Activated CD4-positive, CD25-positive, alpha-beta regulatory T cell treated with anti-CD3 and anti-CD28 coated beads, Interleukin-2, amount 50 U/mL, for 16 hours (primary cell): ENCODE measurements at places on chromosomes 3 and 15.

- DNase-seq, result no peak
These were observed 742 bp downstream of the TNK2 start for GRCh38 chr3:195907684-195907933.

GRCh38 chr3:133966954-133967353 is 62.8 kb downstream of the SLCO2A1 start:
- DNase-seq, result no peak

DNA sequence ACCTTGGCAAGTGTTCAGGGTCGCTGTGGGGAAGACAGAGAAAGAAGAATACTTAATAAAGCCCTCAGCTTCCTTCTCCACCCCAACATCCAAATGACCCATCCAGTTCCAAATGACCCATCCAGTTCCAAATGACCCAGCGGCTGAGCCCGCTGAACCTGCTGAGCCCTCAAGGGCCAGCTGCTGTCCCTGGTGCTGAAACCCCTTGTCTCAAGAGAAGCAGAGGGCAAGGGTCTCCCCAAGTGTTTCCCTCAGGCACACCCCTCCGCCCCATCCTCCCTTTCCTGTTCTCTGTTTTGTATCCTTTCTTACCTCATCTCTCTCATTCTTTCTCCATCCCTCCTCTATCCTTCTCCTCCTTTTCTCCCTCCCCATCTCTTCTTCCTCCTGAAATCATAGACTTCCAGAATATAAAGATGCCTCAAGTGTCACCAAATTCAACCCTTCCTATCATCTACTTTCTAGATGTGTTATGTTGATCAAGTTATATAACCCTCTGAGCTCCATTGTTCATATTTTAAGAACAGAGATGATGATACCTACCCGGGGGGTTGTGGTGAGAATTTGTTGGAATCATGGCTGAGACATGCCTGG is 29.0 kb downstream of the CCDC33 start:
- no peak for DNase-seq

- no peak for DNase-seq
These were observed 296.6 kb upstream of the LMCD1 start for GRCh38 chr3:8204853-8205650.

DNA sequence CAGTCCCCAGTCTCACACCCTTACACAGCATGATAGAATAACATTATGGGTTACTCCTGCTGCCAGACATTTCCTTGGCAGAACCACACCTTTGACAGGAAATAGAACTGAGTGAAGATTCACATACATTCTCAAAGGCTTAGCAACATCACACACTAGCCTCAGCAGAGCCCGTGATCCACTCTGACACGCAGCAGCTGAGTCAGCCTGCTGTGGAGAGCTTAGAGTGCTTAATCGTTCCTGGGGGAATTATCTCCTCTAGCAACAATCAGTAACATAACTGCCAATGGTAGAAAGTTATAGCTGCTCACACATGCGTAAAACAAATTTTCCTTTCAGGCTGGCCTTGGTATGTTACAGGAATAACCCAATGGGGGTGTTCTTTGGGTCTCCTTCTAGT is 382.1 kb downstream of the GAP43 start:
- no peak for DNase-seq

DNA sequence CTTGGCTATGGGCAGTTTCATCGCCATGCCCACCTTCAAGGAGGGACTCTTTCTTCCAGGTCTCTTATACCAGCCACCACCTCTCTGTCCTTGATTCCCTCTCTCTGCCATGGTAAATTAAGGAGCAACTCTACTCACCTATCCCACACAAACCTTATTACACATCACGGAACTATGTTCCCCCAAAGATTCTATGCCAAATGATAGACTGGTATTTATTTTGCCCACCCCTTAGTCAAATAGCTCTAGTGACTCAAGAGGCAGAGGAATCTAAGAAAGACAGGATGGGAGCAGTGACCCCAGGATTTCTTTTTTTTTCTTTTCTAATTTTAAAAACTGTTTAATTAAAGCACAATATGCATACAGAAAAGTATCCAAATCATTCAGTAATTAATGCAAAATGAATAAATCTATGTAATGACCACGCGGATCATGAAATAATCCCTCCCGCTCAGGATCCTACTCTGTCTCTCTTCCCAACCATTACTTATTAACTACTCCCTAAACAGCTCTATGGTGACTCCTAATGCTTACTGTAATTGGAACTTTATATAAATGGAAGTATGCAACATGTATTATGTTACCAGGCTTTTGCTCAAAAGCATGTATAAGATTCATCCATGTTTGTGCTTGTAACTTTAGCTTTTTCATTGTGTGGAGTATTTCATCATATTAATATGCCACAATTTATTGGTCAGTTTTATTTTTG is 410.8 kb upstream of the RASGRP1 start:
- DNase-seq, result no peak

DNA sequence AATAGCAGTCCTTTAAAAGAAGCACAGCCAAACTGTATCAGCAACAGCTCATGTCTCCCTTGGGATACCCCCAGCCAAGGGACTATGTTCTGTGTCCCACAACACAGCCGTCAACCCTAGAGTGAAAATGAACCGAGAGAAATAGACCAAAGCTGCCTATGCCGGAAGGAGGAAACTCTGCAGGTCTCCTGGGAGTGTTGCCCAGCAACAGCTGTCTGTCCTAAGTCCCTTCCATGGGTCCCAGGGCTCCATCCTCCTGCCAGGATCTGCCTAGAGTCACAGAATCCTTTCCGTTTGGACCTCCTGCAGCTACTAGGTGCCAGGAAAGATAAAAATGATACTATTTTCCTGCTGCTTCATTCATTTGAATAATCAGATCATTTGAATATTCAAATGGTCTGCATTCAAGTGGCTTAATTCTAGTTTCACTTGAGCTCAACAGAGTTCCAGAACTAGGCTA is 53.1 kb downstream of the TRANK1 start:
- DNase-seq, result no peak

DNA sequence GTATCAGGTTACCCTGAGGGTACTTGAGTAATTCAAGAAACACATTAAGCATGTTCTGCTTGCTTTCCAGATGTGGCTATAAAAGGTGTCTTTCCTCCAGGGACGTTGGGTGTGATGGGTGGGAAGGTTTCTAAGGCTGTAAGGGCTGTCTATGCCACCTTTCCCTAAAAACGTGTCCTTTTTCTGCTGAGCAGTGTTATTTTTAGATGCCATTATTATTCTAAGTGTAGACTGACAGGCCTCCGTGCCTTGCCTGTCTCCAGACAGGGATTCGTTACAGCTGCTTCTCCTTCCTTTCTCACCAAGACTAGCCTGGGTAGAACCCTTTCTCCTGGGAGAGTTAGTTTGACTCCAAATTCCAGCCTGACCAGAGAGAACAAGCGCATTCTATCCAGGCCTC is 26.8 kb upstream of the RHO start:
- no peak for DNase-seq

- DNase-seq, result no peak
These were observed 105.6 kb upstream of the DLG1 start for GRCh38 chr3:197404030-197404429.

DNA sequence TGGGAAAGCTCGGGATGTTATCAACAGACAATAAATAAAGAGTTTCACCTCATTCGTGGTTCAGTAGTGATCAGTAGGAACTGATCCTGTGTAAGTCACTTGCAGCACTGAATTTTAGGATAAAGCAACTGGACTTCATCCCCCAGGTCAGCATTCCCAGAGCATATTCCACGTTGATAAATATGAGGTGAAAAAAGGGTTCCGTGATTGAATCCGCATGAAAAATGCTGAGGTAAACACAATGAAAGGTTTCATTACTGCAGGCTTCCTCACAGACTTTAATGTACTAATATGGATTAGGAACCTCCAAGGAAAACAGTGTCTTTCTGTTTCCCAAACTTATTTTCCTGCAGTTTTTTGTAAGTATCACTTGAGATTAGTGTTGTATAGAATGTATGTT is 177.3 kb upstream of the BHLHE40 start:
- DNase-seq, result no peak

- no peak for DNase-seq
These were observed 15.9 kb downstream of the SSR3 start for GRCh38 chr3:156539051-156539450.

DNA sequence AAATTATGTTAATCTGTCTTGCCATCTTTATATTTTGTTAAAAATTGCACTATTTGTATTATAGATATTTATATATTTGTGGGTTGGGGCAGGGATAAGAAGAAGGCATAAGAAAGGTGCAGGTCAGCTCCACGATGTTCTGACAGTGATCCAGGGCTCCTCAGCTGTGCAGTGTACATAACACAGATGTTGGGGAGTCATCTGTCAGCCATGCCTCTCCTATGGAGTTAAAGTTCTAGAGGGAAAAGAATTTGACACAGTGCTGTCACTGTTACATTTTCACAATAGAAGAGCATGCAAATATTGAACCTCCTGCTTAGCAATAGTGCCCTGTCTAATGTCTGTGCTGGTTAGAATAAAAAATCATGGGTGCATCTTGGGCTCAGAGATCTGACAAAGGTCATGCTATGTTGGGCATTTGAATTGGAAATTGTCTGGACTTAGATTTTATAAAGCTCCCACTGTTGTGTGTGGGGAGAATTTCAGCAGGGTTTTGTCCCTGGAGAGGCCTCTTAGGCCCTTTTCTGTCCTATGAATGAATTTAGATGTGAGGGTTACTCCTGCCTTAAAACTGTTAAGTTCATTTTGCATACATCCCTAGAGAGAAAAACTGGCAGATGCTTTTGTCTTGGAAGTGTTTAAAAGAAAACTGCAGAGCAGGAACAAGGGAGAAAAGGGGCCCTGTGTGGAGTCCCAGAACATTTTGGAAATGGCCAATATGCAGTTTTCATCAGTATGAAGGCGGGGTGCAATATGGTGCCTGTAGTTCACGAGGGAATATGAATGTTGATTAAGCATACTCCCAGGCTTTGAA is 20.4 kb downstream of the CDIN1 start:
- DNase-seq, result no peak

- DNase-seq, result no peak
These were observed 22.4 kb downstream of the LIPC start for GRCh38 chr15:58453931-58454793.

DNA sequence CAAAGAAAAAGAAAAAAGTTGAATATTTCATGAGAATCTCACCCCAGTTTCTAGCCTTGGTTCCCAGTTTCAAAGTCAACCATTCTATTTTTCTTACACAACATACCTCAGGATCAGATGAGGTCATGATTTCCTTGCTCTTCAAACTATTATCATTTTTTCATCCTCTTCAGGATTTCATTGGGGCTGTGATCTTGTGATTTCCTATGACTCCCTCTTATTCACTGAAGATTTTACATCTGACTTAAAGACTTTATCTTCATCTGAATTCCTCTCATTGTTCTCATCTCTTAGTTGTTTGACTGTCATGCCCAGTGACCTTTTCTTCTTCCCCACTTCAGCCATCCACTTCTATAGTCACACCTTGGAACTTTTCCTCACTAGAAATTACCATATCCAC is 3.1 kb upstream of the C3orf33 start:
- no peak for DNase-seq

DNA sequence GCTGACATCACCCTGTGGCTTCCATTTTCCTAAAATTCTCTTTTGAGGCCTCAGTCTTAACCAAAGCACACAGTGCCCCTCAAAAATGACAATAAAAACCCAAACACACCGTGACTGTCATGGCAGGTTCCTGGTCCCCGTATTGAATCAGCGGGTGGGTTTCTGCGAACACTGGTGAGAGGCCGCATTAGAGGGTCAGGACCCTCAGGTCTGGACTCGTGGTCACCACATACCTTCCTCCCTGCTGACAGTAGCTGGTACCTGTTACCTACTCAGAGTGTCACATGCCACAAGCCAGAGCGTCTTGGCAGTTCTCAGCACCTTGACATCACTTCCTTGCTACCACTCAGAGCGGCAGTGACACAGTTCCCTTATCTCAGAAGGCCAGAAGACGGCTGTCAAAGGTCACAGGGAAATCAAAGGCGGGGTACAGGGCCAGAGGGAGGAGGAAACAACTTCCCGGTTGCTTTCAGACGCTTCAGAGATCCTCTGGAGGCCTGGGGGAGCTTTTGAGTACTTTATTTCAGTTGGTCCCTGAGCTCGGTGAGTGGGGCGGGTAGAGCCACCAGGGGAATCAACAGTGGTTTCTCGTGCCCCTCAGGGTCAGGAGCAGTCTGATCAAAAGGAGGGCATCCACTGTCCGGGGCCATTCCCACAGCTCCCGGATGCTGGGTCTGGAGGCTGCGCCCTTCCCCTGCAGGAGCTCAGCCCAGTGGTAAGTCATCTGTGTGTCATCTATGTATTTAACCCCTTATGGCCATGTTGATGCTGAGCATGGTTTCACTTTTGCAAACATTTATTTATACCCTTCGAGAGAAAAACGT is at the start of the genes CCR5AS and CCRL2:
CCR5AS (minus strand) TSS at position 279 of the 824 bp plus-strand sequence.
CCRL2 (plus strand) TSS at position 472 of the 824 bp plus-strand sequence. CDS start 821 bp downstream, outside the sequence.
- DNase-seq, result peak; percentile 11

DNA sequence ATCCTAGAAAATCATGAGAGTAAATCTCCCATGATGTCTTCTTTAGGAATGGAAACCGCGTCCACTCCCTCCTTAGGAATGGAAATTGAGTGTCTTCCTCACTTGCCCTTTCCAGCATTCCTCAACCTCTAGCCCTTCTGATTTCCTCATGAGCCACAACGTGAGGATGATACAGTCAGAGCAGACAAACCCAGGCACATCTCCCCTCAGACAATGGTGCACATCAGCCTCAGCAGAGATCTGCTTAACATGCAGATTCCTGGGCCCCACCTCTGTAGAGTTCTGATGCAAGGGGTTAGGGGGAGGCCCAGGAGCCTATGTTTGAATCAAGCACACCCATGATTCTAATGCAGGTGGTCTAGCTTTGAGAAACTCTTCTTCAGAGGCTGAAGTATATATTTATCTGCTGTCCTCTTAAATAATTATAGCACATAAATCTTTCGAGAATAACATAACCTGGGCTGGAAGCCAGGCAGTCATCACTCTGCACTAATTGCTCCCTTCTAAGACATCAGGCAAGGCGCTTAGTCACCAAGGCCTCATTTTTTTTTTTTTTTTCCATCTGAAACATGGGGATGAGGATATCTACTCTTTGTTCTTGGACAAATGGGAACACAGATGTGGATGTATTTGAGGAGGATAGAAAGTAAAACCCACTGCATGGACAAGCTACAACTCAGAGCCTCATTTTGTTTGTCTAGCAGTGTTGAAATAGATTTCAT is 81.7 kb downstream of the PRICKLE2 start:
- DNase-seq, result no peak

- no peak for DNase-seq
These were observed 57.0 kb upstream of the GPR149 start for GRCh38 chr3:154486949-154487348.

- DNase-seq, result no peak
These were observed 30.2 kb downstream of the BCL2L10 start for GRCh38 chr15:52082197-52083036.

GRCh38 chr15:63638839-63639238 is 41.7 kb downstream of the FBXL22 start:
- no peak for DNase-seq

GRCh38 chr3:194682694-194683310 is 2.9 kb upstream of the FAM43A start:
- peak; percentile 57 for DNase-seq

- DNase-seq, result peak; percentile 33
These were observed 2.9 kb downstream of the XPC start for GRCh38 chr3:14175383-14176037.
